Left colon (tissue), 2 donors: ENCODE measurements at places on chromosomes 6 and 20. TPM values are rescaled to one million over a fixed set of nuclear protein-coding genes. Genes with fewer than 3 reads are reported as not detected.

The SRMS gene
- 2.4 TPM for total RNA-seq

The SPATA2 gene
- 19.9 TPM for total RNA-seq

The EYA4 gene
- total RNA-seq, result 0.06 TPM

The NOX3 gene
- total RNA-seq, result not detected

The BFSP1 gene
- 0.20 TPM for total RNA-seq

The BPIFB2 gene
- total RNA-seq, result not detected

The ENPP4 gene
- total RNA-seq, result 19.1 TPM

The COL19A1 gene
- total RNA-seq, result 1.1 TPM

The MICB gene
- 1.3 TPM for total RNA-seq

The XRN2 gene
- total RNA-seq, result 40.2 TPM

The DEF6 gene
- 10.5 TPM for total RNA-seq

The GLP1R gene
- total RNA-seq, result not detected

The FKBP5 gene
- 252 TPM for total RNA-seq

The NKAIN4 gene
- total RNA-seq, result 0.27 TPM

The MATN4 gene
- not detected for total RNA-seq

The PPARD gene
- total RNA-seq, result 36.0 TPM

The RAET1L gene
- total RNA-seq, result not detected

The RIPPLY2 gene
- total RNA-seq, result not detected

The HLA-DMB gene
- total RNA-seq, result 4.0 TPM

The CFAP206 gene
- total RNA-seq, result not detected

The MED20 gene
- total RNA-seq, result 18.5 TPM

The CCN6 gene
- total RNA-seq, result not detected

The SNAP25 gene
- 1.7 TPM for total RNA-seq

The ZNF831 gene
- 0.61 TPM for total RNA-seq

The MARCKS gene
- total RNA-seq, result 223 TPM

The PDE10A gene
- total RNA-seq, result 0.85 TPM

The GNMT gene
- 0.37 TPM for total RNA-seq

The CALHM6 gene
- total RNA-seq, result 0.61 TPM

The PACSIN1 gene
- 0.34 TPM for total RNA-seq

The TMEM74B gene
- 3.4 TPM for total RNA-seq

The HAO1 gene
- total RNA-seq, result not detected

The RGS17 gene
- 0.61 TPM for total RNA-seq

The PNRC1 gene
- total RNA-seq, result 73.1 TPM

The VNN1 gene
- 3.2 TPM for total RNA-seq

The ELOVL4 gene
- total RNA-seq, result 0.31 TPM

The C6orf163 gene
- total RNA-seq, result 2.7 TPM

The OR10C1 gene
- total RNA-seq, result not detected

The MAFB gene
- total RNA-seq, result 4.0 TPM

The OVOL2 gene
- 21.7 TPM for total RNA-seq

The MUCL3 gene
- not detected for total RNA-seq

The TFAP2D gene
- not detected for total RNA-seq

The ZNF165 gene
- total RNA-seq, result 5.8 TPM
